Astrocyte (in vitro differentiated cells and primary cell): ENCODE measurements at places on chromosomes 2 and 18. TPM values are rescaled to one million over a fixed set of nuclear protein-coding genes. Genes with fewer than 3 reads are reported as not detected.

The CSRNP3 gene
- total RNA-seq = 5.9 and 6.5 TPM in 2 replicates

DNA sequence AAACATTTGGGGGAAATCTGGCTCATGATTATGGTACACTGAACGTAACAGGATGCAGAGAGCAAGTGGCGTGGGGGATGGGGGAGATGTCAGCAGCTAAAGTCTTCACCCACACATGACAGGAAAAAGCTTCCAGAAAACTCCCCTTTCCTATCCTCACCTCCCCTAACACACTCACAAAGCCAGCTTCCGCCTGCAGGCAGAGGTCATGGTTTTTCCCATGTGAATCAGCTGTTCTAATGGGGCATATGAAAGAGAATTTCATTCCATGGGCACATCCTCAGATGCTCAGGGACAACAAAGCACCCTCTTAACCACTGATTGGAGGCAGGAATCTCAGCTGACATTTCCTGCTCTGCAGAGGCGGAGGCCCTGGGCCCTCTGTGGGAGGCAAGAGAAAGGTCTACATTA, 129.1 kb downstream of the TSN start:
- no peaks in the 10 kb centered on the region for H3K4me1 ChIP-seq
- no peak overlapping the region for H3K4me3 ChIP-seq
- no peak overlapping the region for H3K27ac ChIP-seq
- no peak for DNase-seq
- peaks cover 5% of the 10 kb centered on the region for H3K27me3 ChIP-seq
- no peaks in the 10 kb centered on the region for H3K36me3 ChIP-seq

GRCh38 chr2:148221166-148221565, 200.3 kb downstream of the MBD5 start:
- no peak overlapping the region for H3K4me3 ChIP-seq
- DNase-seq = no peak
- H3K36me3 ChIP-seq = no peaks in the 10 kb centered on the region

The GCG gene
- not detected in 2 replicates for total RNA-seq
